ENCODE measurements at places on chromosomes 5 and 9.

- DNase-seq = no peak
Observed at GRCh38 chr5:95859661-95860060, 37.1 kb upstream of the GLRX start.

DNA sequence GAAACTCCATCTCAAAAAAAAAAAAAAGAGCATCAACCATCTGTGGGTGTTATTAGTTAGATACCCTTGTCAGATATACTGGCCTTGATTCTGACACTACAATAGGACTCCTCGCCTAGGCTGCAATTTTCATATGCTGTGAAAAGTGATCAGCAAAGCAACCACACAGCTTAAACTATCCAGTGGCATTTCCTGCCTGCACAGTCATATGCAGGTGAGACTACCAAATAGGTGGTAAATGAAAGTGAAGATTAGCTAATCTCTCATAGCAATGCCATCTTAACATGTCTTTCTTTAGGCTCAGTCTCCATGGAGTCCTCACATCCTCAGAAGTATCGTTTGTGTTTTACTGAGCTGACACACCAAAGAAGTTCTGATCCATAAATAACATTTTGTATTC, 40.8 kb downstream of the GRAMD2B start:
- no peak for DNase-seq

DNA sequence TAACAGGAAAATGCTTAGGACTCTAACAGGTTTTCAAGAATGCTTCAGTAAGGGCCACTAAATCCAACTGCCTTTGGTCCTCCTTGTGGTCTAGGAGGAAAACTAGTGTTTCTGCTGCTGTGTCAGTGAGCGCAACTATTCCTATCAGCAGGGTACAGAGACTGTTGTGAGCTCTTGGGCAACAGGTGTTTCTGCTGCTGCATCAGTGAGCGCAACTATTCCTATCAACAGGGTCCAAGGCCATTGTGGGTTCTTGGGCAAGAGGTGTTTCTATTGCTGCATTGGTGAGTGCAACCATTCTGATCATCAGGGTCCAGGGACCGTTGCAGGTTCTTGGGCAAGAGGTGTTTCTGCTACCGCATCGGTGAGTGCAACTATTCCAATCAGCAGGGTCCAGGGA, 256.3 kb downstream of the CDH10 start:
- no peak for DNase-seq

DNA sequence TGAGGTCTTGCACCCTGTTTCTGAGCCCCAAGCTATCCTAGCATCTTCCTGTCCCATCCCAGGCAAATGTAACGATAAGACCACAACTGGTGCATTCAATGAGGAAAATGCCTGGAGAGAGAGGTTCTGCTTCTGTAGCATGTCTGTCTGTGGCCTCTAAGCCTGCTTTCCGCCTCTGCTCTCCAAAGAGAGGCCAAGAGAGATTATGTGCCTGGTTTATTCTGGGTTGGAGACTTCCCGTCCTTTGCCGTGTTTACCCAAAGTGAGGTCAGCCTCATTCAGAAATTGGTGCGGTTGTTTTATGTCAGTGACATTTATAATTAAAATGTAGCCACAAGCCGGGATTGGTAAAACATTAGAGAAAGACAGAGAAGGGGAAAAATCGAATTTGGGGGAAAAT, 77.8 kb downstream of the FGF1 start:
- DNase-seq = no peak

- no peak for DNase-seq
Observed at GRCh38 chr5:65086234-65086890, 317.6 kb downstream of the CWC27 start.

Data from iPS DF 19.7 (cell line).